ENCODE measurements at places on chromosomes 4 and X. TPM values are rescaled to one million over a fixed set of nuclear protein-coding genes. Genes with fewer than 3 reads are reported as not detected.

DNA sequence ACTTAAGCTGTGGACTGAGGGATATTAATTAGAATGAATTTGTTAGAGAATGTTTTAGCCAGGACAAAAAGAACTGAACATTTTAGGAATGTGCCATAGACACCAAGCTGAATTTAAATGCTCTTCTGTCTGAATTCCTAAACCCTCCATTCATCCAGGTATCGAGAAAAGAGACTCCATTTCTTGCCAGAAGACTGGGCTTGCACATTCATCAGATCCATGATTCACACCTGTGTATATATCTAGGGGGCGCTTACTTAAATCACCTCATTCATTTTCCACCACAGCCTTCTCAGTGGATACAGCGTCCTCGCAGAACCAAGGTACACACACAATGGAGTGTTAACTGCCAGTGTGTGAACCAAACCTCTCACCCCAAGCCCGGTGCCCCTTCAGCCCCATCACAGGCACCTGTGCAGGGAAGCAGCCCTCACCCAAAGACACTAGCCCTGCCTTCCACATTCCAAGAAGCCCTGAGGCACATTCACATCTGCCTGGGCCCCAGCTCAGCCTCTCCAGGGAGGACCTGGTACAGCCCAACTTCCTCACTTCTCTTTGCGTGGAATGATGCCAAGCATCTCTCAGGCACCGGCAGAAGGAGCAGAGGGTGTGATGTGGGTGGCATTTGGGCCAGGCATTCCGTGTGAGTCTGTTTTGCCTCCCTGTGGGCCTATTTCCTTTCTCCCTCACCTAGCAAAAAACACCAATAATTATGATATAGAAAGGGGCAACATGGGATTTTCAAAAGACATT is 35.6 kb upstream of the C1QTNF7 start:
- no peak for DNase-seq

Gene FGFR3
- polyA plus RNA-seq: not detected

DNA sequence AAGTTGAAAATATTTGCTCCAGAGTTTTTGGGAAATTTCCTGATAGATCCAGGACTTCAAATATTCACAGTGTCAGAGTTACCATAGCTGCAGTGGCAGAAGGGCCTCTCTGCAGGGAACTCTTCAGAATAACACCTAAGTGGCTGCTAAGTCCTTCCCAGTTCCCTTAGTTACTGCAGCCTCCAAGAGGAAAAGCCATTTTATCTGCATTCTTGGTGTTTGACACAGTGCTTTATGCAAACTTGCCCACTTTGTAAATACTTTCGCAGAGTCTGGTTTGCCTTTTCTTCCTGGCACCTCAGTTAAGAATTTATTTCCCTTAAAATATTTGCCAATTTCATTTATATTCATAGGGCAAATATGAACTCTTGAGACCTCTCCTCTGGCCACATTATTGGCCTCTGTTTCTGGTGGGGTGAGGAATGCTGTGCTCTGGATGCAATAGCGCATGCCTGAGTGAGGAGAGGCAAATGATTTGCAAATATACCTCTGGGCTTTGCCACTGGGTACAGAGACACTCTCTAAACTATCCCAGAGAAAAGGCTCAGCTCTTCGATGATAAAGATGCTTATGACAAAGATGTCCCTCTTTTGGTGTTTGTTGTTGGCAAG is 566.3 kb upstream of the NR3C2 start:
- no peak for DNase-seq

Gene GAGE12C
- not detected for polyA plus RNA-seq

DNA sequence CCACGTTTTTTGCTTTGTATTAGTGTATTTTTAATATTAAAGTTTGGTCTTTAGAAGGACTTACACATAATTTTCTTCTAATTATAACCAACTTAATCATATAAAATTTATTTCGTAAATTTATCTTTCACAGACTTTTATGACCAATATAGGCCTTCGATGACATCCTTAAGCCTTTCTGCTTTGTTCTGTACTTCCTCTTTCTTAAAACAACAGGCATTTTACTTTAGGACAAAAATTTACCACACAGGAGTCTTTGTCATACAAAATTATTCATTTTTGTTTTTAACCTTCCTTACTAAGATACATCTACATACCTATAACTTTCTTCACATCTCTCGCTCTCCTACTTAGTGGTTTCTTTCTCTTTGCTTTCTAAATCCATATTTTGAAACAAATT is 56.3 kb downstream of the RGS12 start:
- DNase-seq: no peak

- no peak for DNase-seq
These were observed 230.6 kb downstream of the PTTG2 start for GRCh38 chr4:38190717-38191178.

DNA sequence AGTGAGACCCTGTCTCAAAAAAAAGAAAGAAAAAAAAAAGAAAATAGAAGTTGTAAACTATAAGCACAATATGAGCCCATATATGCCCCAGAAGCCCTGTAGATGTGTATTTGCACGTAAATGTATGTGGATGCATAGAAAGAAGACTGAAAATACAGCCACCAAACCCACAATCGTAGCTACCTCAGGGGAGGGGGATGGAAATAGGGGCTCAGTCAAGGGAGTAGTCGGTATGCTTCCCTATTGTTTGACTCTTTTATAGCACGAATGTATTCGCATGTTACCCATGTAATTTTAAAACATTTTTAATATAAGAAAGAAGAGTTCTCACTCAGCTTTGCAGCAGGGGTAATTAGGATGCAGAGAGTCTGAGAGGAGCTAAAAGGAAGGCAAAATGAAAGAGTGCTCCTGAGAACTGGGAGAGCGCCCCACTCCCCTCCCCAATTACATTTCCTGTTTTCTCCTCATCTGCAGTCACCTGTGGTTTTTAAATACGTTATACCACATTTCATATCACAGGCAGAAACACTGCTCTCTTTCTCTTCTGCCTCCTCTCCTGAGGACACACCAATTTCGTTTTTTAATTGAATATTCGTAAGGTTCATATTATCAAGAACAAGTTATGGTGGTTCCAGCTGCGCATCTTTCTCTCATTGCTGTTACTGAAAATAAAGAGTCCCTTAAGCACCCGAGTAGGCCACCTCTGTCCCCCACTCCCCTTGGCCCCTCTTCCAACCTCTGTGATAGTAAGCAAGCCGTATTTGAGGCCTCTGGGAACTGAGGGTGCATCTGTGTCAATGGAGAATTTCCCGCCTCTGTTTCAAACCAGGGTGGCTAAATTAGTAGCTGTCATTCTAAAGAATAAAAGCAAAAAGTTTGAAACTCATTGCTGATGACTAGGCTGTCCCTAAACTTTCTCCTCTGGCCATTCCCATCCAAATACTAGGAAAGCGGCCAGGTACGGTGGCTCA is 10.7 kb downstream of the SEPTIN6 start:
- peak; percentile 73 for DNase-seq

Measured in GM12878 (cell line).